Mesenteric fat pad (tissue), 1 donor: ENCODE measurements at places on chromosomes 1 and 21. TPM values are rescaled to one million over a fixed set of nuclear protein-coding genes. Genes with fewer than 3 reads are reported as not detected.
A peak's percentile ranks its signal among the peaks of the same experiment; 100 is the strongest.

DNA sequence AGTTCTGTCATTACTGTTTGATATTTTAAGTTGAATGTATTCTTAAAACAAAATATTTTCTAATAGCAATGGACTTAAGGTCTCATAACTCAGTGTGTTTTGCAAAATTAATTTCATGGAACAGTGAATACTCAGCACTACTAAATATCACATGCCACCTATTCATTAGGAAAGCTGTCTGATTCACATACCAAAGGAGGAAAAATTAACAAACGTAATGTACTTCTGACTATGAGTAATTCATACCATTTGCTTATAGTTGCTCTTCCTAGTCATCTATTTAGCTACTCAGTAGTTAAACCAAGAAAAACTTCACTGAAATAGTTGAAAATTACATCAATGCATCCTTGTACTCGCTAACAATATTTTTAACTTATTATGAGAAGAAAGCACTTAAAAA lies 35.2 kb downstream of the TP53BP2 start:
- no peak for DNase-seq

DNA sequence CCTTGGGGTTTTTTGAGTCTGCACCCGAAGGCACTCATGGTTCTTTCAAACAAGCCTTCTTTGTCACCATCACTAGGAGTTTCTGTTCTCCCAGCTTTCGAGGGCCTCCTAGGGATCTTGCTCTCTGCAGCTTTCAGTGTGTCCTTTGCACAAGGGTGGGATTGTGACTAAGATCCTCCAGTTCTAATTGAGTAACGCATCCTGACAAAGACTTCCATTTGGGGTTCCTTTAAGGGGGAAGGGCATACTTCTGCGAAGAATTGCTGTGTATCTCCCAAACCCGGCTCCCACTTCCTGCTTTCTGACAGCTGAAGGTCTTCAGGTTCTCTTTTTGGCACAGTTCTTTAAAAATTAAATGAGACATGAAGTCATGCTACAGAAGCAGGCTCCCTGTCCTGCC lies 139.4 kb downstream of the EDEM3 start:
- DNase-seq: no peak

DNA sequence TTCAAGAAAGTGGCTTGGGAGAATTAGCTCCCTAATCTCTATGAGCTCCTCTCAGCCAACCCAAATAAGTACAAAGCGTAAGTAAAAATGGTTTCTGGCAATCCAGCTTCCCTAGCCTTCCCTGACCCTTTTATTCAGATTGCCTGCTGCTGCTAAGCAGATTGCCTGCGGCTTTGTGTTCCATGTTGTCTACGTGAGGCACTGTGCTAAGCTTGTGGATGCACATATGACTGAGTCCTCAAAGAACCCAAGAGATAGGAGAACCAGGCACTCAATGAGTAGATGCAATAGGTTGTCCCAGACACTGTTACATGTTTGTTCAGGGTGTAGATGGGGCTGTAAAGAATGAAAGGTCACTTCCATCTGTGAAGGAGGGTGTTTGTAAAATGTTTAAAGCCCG lies 6.3 kb upstream of the OSBPL9 start:
- no peak for DNase-seq

- no peak for DNase-seq
Measured at GRCh38 chr1:1996207-1996651, 7.4 kb downstream of the CFAP74 start.

DNA sequence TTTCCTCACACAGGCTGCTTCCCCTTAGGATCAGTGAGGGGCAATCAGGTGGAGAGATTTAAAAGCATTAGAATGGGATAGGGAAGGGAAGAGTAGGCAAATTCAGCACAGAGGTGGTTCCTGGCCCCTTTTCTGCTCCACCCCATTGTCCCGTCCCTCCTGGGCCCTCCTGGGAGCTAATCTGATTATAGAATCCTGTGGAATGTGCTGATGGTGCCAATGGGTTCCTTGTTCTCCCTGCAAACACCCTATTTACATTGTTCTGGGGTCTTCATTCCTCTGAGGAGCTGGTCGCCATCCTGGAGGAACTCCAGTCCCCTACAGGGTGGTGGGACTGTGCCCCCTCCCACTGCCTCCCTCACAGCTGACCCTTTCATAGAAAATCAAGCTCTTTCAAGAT lies 34.4 kb upstream of the LRP8 start:
- peak; percentile 28 for DNase-seq

DNA sequence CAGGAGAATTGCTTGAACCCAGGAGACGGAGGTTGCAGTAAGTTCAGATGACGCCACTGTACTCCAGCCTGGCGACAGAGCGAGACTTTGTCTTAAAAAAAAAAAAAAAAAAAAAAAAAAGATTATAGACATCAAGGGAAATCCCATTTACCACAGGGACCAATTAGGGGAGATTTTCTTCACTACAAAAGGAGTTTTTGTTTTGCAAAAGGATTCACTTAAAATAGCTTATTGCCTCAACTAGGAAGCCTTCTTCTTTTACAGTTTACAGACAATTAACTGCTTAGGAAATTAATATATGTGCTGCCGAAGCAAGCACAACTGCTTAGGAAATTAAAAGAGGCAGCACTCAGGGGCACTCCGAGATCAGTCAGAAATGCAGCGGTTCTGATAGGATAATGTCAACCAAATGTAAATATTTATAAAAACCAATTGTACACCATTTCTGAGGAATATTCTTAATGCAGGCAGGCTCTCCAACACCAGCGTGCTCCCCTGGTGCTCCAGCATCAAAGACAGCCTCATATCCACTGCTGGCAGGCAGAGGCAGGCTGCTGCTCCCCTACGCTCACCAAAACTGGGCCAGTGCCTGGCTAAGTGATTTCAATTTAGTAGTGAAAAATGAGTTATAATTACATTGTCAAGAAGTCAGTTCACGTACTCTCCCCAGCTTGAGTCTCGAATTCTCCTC lies 107.9 kb upstream of the RAB4A start:
- no peak for DNase-seq

GRCh38 chr1:114545315-114545714 lies 34.3 kb upstream of the TRIM33 start:
- no peak for DNase-seq

DNA sequence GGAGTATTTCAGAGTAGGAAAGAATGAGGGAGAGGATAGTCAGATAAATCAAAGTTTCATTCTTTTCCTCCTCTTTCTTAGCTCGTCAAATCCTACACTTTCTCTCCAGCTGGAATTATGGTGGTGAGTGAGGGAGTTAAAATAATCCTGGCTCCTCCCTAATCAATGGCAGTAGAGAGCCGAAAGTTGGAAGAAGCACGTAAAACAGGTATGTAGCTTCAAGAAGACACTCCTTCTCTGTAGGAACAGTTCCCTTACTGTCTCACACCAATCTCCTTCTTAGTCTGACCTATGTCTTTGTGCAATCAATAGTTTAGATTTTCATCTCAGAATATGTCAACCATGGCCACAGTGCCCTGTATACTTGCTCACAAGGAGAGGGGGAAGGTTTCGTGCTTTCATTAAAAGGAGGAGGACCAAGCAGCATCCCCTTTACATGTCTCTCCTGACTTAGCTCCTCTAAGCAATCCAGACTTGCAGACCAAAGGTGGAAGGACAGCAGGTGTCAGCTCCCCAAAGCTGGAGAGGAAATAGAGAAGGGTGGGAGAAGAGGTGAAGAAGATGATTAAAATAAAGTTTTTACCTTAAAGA lies 878 bp downstream of the MINDY1 start:
- DNase-seq: no peak

Gene TSPAN2
- 4.3 TPM for total RNA-seq

GRCh38 chr1:159780583-159781582 lies at the start of gene DUSP23:
DUSP23 (plus strand) TSS chr1:159780962; CDS start chr1:159781101, 139 bp downstream.
- DNase-seq: peak; percentile 99

- no peak for DNase-seq
Measured at GRCh38 chr1:23601968-23602876, 42.9 kb upstream of the ID3 start.

Gene TNNI3K
- 1.1 TPM for total RNA-seq

DNA sequence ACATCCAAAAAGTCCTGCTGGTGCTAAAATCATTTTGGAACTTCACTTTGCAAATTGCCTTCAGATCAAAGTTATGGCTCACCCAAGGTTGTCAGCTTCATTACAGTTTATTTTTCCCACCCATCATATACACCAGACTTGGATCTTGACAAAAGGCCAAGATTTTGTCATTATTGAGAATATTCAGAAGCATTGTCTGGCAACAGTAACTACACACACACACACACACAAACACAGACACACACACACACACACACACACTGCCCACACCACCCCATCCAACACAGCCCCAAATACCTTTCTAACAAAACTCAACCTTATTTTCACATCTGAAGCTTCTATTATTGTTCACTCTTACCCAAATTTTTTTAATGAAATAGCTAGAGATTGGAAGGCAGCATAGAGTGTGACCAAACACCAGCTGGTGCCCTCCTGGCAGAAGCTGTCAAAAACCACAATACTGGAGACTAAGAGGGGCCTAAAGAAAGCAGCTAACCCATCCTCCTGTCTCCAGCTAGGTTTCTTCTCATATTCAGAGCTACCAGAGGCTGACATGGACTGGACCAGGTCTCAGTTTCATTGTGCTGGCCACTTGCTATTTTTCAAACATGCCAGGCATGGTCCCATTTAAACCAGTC lies 139.1 kb upstream of the ZC3H11B start:
- DNase-seq: no peak

- DNase-seq: peak; percentile 71
Measured at GRCh38 chr1:211551638-211552460, 27.1 kb downstream of the SLC30A1 start.

- DNase-seq: no peak
Measured at GRCh38 chr1:239269706-239270105, 116.7 kb upstream of the CHRM3 start.

Gene SLC26A9
- total RNA-seq: not detected

Gene C1QC
- total RNA-seq: 491 TPM

GRCh38 chr1:79741720-79742421 lies 735.3 kb upstream of the ADGRL4 start:
- DNase-seq: no peak

GRCh38 chr1:167842872-167843271 lies 71.1 kb downstream of the ADCY10 start:
- no peak for DNase-seq
